ENCODE measurements at places on chromosomes 2 and 18.

DNA sequence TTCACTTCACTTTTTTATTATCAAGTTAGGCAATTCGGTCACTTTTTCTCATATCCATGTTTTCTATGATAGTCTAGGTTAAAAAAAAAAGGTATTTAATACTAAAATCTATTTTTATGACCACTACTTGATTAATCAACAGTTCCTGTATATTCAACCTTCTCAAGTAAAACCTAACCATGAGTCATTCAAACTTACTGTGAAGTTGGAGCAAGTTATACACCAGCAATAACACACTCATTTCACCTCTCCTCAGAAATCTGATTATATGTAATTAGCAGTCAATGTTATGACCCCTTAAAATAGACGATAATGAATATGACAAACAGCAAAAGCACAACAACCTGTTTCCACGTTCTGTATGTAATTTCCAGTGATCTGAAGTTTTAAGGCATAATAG is 35.0 kb upstream of the ADAM17 start:
- H3K4me1 ChIP-seq, result no peaks in the 10 kb centered on the region
- no peak overlapping the region for H3K27ac ChIP-seq
- H3K4me3 ChIP-seq, result no peak overlapping the region
- no peaks in the 10 kb centered on the region for H3K27me3 ChIP-seq
- H3K36me3 ChIP-seq, result no peaks in the 10 kb centered on the region

GRCh38 chr18:13889671-13890070 is 25.7 kb downstream of the MC2R start:
- no peak for DNase-seq
- H3K4me3 ChIP-seq, result no peak overlapping the region
- H3K4me1 ChIP-seq, result no peaks in the 10 kb centered on the region
- no peaks in the 10 kb centered on the region for H3K27me3 ChIP-seq
- H3K36me3 ChIP-seq, result no peaks in the 10 kb centered on the region
- no peak overlapping the region for H3K27ac ChIP-seq

DNA sequence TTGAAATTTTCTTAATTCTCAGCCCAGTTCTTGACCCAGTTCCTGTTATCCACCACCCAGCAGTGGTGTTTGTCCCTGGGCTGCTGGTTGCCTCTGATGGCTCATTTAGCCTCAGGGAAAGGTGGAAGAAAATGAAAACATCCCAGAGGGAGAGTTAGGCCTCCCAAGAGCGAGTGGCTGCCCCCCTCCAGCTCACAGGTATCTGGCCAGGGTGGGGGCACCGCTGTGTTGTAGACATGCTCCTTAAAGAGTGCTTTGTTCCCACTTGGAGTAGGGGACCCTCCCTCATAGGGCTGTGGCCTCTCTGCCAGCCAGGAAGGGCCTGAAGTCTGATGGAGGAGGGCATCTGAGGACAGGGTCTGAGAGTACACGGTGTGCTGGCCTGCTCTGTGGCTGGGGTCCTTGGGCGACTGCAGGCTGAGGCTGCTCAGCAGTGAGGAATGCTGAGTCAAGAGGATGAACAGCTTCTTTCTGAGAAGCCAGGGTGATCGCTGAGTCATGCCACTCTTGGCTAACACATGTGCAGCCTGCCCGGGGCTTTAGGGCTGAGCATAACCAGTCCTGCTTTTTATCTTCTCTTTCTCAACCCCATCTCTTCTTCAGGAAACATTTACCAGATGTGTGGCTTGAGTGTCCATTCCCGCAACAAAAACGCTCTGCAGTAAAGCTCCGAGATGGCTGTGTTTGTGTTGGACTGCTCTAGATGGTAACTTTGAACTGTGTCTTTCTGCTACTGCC is 72.3 kb downstream of the IL1R2 start:
- DNase-seq, result no peak
- no peak overlapping the region for H3K4me3 ChIP-seq
- no peaks in the 10 kb centered on the region for H3K4me1 ChIP-seq
- H3K27me3 ChIP-seq, result no peaks in the 10 kb centered on the region

- no peaks in the 10 kb centered on the region for H3K27me3 ChIP-seq
- no peak overlapping the region for H3K27ac ChIP-seq
- no peaks in the 10 kb centered on the region for H3K36me3 ChIP-seq
- no peaks in the 10 kb centered on the region for H3K4me1 ChIP-seq
- no peak for DNase-seq
Observed at GRCh38 chr2:21773168-21773567, 649.4 kb downstream of the TDRD15 start.

DNA sequence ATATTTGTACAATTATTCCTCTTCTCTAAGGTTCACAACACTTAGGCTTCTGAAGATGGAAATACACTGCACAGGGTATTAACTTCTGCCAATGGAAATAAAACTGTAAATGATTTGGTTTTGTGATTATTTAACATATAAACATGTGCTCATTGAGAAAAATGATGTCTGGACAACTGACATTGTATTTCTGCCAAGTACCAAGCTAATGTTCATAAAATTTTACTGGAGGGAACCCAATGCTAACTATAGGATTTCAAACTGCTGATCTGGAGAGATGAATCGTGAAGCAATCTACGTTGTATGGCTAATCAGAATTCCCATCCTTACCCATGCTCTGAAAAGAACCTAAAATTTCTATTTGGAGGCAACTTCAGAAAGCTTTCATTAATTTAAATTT is 279.7 kb downstream of the NRXN1 start:
- no peaks in the 10 kb centered on the region for H3K4me1 ChIP-seq
- H3K27ac ChIP-seq, result no peak overlapping the region
- DNase-seq, result no peak
- no peaks in the 10 kb centered on the region for H3K27me3 ChIP-seq
- no peaks in the 10 kb centered on the region for H3K36me3 ChIP-seq

DNA sequence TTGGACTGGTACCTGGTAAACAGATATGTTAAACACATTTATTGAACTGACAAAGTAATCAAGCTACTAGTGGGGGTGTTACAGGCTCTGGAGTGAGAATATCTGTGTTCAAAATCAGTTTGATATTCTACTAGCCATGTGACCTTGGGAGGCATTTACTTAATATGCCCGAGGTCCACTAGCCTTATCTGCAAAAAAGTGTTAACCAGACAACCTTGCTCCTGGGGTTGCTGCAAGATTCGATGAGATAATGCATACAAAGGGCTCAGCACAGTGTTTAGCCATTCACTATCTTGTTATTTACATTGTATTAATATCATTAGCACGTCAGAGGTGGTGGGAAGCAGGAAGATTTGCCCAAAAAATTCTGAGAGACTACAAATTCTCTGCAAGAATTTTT is 103.3 kb downstream of the CDH2 start:
- H3K4me1 ChIP-seq, result no peaks in the 10 kb centered on the region
- H3K27me3 ChIP-seq, result no peaks in the 10 kb centered on the region
- no peak overlapping the region for H3K27ac ChIP-seq
- H3K4me3 ChIP-seq, result no peak overlapping the region
- DNase-seq, result no peak

DNA sequence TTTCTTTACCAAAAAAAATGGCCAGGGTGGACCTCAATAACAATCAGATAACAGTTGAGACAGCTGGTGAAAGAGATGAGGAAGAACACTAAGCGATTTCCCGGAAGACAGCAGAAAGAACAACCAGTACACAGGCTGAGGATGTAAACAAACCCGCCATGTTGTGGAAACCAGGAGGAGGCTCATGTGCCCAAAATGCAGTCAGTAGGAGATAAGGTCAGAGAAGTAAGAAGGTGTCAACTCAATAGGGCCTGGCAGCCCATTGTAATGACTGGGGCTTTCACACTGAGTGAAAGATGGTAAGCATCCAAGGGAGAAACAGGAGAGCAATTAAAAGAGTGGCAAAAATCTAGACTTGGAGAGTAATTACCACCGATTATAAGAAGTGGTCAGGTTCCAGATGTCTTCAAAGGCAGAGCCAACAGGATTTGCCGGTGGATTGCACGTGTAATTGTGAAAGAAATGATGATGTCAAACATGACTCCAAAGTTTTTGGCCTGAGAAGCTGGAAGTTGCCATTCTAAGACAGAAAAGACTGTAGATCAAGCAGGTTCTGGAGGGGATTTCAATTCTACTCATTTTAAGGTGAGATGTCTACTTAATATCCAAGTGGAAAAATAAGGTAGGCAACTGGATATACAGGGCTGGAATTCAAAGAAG is 77.7 kb upstream of the CYP1B1 start:
- no peak for DNase-seq
- H3K36me3 ChIP-seq, result no peaks in the 10 kb centered on the region
- no peak overlapping the region for H3K27ac ChIP-seq
